Activated CD4-positive, alpha-beta T cell treated with anti-CD3 and anti-CD28 coated beads, Interleukin-2, amount 50 U/mL, for 48 hours (primary cell): ENCODE measurements at places on chromosomes 1 and 21.

- DNase-seq = no peak
Measured at GRCh38 chr1:180243517-180244221, 13.6 kb downstream of the LHX4 start.

- no peak for DNase-seq
Measured at GRCh38 chr1:225700164-225700821, 47.4 kb upstream of the ENAH start.

GRCh38 chr1:243253211-243253925 is 1.7 kb downstream of the CEP170 start:
- no peak for DNase-seq

- DNase-seq = no peak
Measured at GRCh38 chr1:35876988-35877387, 6.0 kb upstream of the AGO1 start.

- DNase-seq = no peak
Measured at GRCh38 chr1:154956544-154956941, 644 bp upstream of the PBXIP1 start.

GRCh38 chr1:106986603-106987002 is 69.9 kb upstream of the PRMT6 start:
- DNase-seq = no peak

- DNase-seq = no peak
Measured at GRCh38 chr1:233245191-233245765, 50.2 kb downstream of the PCNX2 start.

GRCh38 chr1:110059133-110059863 is 11.2 kb downstream of the ALX3 start:
- DNase-seq = no peak

DNA sequence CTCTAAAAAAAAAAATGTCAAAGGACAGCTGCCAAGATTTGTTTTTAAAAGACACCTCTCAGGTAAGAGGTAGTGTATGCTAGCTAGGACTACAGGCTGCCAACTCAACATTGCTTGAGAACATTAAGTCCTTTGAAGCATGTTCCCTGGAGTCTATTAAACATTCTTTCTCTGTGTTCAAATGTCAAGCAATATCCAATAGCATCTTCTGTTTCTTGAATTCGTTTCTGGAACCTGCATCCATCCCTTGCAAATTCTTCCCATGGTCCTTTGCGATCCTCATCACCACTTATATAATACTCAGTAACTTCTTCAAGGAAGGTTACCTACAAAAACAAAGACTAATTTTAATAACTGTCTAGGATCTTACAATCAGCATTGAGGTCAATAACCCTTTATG is 5.6 kb downstream of the PPP1R15B start:
- DNase-seq = no peak

DNA sequence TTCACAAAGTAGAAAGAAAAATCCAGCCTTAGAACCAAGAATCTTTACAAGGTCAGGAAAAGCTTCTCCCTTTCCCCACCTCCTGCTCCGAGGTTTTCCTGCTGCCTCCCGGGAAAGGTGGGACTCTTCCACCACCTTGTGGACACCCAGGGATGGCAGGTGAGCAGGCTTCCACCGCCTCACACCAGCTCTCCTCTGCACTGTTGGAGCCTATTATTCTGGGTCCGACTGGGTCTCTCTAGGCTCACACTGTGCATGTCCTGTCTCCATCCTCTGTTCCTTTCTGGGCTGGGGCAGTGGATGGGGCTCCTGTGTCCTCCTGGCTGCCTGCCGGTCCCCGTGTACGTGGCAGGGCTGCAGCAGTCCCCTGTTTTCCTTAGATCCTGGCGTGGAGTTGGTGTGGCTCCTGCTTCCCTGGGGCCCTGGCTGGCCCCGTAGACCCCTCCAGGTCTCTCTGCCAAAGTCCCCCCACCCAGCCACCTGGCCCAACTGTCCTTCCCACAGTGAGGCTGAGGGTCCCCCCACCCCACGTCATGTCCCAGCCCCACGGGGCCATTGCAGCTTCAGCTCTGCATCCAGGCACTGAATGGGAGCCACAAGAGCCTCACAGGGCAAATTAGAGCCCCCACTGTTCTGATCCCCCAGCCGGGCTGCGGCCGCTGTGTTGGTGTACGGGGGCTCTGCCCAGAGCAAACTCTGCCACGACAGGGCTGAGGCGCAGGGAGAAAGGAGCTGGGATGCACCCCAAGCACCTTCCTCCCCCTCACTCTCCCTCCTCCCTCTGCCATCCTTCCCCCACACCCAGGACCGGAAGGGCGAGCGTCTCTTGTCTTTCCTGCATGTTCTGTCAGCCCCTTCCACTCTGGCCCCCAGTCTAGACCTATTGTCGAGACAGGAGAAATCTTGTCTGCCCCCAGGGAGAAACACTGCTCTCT is 3.3 kb upstream of the SLC45A1 start:
- peak; percentile 62 for DNase-seq

- no peak for DNase-seq
Measured at GRCh38 chr1:201334325-201335173, 42.9 kb downstream of the TNNT2 start.

DNA sequence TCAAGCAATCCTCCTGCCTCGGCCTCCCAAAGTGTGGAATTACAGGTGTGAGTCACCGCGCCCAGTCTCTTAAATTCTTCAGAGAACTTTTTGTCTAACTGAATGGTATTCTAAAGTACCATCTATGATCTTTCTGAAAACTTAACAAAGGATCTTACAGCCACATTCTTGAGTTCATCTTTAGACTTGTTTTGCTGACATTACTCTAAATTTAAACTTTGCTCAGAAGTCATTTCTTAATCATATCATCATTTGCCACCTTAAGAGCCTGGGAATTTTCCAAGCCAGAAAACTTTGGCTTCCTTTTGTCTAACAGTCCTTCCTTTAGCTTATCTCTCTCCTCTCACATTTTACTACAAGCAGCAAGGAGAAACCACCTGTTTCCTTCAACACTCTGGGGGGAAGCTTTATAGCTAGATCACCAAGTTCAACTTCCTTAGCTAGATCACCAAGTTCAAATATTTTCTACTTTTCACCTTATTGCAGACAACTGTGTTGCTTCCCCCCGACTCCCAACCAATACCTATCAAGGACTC is 5.4 kb upstream of the ZBTB8A start:
- DNase-seq = no peak

DNA sequence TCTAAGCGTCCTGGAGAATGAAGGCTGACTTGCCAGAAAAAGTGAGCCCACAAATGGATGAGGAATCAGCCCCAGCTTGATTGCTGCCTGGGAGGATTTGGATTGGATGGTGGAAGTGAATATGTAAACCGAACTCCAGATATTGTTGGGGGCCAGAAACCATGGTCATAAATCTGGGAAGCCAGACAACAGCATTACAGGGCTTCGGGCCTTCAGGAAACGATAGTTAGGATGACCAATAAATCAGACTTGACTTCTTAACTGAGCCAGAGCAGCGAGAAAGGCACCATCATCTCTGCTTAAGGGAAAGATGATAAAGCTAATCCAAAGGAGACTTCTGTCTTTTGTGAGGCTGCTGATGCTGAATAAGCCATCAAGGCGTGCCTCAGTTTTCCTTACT is 26.6 kb downstream of the FAM78B start:
- DNase-seq = no peak

- DNase-seq = no peak
Measured at GRCh38 chr21:29232530-29233255, 66.0 kb upstream of the BACH1 start.

GRCh38 chr21:37204580-37204979 is 62.6 kb downstream of the VPS26C start:
- DNase-seq = no peak

GRCh38 chr1:110201157-110201825 is 8.8 kb upstream of the KCNC4 start:
- no peak for DNase-seq

DNA sequence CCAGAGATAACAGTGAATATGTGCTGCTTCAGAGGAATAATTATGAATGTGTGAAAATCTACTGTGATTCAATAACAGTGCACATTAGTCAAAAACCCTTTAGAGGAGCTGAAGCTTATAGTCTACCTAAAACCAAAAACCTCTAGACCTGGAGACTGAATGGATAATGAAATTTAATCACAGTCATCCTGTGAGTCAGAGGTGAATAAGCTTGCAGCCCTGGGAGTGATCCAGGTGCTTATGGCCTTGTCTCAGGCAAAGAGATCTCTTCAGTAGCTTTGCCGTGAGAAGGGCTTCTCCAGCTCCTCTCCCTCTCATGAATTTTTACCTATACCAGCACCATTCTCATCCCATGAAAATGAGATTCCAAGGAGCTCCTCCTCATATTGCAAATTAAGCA is 81.3 kb upstream of the RGS4 start:
- no peak for DNase-seq

GRCh38 chr1:38394303-38394702 is 347.7 kb upstream of the POU3F1 start:
- no peak for DNase-seq
